ENCODE measurements at places on chromosomes 6 and 20.

- no peak for DNase-seq
Observed at GRCh38 chr6:16578695-16579285, 182.5 kb downstream of the ATXN1 start.

DNA sequence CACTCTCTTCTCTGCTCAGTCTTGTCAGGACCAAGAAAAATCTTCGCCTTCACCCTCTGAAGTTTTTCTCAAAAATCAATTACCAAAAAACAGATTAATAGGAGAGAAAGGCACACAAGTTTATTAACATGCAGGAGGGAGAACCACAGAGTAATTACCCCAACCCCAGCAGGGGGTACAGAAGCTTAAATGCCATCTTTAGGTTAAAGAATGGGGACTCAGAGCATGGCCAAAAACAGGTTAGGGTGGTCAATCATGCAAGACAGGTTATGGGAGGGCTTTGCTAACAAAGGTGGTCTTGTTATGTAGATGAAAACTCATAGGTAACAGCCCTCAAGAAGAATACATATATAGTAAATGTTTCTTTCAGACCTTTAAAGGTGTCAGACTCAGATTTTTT lies 100.5 kb upstream of the BTN3A2 start:
- no peak for DNase-seq

GRCh38 chr6:96301781-96302180 lies 219.8 kb upstream of the UFL1 start:
- DNase-seq = no peak

DNA sequence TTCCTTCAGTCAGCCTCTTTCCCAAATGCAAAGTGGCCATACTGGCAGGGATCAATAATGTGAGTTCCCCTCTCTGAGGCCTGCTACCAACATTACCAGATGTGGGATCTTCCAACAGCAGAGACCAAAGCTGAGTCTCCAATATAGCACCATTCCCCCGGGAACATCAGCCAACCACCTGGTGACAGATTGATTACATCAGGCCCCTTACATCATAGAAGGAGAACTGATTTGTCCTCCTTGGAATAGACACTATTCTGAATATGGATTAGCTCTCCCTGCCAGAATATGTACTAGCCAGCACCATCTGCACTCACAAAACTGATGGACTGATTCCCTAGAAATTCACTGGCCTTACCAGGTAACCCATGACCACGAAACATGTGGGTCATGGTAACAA lies 61.9 kb upstream of the CARMIL1 start:
- DNase-seq = no peak

GRCh38 chr6:31660381-31661261 lies at the start of gene C6orf47:
Gene C6orf47 (minus strand): TSS chr6:31660778. CDS start chr6:31659947, 831 bp downstream.
- DNase-seq = peak; percentile 66

DNA sequence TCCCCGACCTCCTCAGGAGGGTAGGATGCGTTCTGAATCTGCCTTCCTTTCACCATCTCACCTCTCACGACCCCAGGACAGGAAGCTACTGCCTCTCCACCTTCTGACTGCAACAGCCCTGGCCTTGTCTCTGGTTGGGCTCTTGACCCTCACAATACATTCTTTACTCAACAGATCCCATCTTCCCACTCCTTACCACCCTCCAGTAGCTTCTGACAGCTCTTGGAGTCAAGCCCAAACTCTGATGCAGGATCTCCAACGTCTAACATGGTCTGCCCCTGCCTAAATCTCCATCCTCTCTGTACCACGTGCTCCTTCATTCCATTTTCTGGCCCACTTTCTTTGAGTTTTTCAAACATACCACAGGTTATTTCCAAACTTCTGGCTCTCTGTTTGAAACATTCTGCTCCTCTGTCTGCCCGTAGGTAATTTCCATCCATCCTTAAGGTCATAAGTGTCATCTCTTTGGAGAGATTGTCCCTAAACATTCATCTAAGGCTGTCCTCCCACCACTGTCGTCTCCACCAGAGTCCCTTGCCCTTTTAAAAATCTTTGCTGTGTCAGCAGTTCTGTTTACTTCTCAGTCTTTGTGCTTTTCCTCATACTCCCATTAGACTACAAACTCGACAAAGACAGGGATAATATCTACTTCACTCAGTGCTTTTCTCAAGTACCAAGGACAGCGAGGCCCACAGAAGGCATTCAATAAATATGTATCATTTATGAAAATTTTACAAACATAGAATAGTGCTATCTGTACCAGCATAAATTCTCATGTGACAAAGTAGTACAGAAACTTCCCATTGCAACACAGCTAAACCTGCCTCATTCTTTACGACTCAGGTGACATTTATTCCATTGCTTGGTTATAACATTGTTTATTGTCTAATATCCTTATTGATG lies 73.6 kb downstream of the BCAS1 start:
- DNase-seq = no peak
